ENCODE measurements at places on chromosomes 7 and 10.
A peak's percentile ranks its signal among the peaks of the same experiment; 100 is the strongest.

DNA sequence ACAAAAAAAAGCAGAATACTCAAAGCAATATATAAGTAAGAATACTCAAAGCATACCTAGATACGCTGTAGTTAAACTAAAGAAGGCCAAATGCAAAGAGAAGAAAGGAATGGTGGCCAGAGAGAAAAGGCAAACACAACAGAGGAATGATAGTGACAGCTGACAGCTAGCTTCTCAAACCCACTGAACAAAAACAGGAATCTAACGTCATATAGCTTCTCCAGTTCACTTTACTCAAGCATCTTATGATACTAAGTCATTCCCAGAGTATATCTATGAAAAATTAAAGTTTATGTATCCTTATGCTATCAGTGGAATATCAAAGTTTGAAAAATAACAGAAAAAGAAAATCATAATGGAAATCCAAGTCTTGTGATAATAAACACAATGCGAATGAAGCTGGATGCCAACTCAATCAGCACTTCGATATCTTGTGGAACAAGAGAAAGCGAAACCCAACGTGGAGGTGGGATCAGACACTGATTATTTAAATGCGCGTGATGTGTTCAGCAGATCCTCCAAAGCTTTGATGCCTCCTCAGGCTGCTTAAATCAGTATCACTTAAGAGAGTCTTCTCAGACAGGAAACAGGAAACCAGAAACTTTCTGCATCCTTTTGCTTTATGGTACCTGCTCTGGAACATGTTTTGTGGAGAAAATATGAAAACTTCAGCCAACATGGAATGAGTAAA lies 102.8 kb downstream of the PIP4K2A start:
- no peak for DNase-seq

DNA sequence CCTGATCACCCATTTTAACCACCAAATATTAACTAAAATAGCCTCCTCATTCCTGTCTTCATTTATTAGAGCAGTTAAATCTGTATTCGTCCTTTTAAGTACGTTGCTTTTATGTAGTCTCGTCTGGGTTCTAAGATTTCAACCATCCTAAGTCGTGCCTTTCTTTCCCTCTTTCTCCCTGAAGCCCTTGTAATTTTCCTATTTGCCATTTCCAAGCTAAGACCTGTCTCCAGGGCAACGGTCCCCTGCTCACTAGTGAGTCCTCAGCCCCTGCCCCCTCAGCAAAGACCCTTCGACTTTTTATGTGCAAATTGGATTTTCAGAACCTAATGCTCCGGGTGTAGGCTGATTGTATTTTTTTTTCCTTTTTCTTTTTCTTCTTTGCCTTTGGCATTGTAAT lies 16.1 kb upstream of the MEST start:
- no peak for DNase-seq

DNA sequence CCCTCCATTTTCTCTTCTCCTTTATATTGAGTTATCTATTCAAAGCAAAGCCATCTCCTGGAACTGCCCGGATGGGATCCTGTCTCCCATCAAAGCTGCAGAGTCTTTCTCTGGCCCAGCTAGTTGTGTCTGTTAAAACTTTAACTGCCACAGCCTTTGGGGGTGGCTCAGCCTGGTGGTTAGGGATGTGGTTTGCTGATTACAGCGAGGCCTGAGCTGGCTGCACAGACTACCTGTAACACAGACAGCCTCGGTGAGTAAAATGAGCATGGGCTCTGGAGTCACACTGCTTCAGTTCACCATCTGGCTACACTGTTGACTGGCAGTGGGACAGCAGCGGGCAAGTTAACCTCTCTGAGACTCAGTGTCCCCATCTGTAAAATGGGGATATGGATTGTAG lies 18.4 kb upstream of the HABP2 start:
- no peak for DNase-seq

DNA sequence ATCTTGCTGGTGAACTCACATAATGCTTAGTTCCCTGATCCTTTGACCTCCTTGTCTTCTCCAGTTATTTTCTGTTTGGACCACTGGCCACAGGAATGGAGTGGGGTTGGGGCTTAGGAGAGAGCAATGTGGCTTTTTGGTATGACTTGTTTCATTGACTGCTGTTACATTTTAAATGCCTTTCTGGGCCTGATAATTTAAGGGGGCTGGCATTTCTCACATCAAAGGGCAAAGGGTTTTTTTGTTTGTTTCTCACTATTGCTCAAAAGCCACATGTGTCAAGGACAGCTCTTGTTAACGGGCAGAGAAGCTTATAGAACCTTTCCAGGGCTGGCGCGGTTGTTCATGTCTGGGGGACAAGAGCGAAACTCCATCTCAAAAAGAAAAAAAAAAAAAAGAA lies 161.2 kb upstream of the TNRC18 start:
- no peak for DNase-seq

- DNase-seq, result no peak
Measured at GRCh38 chr7:92841192-92841591, 4.8 kb upstream of the CDK6 start.

- peak; percentile 52 for DNase-seq
Measured at GRCh38 chr10:124152139-124153022, 59.0 kb upstream of the CHST15 start.

DNA sequence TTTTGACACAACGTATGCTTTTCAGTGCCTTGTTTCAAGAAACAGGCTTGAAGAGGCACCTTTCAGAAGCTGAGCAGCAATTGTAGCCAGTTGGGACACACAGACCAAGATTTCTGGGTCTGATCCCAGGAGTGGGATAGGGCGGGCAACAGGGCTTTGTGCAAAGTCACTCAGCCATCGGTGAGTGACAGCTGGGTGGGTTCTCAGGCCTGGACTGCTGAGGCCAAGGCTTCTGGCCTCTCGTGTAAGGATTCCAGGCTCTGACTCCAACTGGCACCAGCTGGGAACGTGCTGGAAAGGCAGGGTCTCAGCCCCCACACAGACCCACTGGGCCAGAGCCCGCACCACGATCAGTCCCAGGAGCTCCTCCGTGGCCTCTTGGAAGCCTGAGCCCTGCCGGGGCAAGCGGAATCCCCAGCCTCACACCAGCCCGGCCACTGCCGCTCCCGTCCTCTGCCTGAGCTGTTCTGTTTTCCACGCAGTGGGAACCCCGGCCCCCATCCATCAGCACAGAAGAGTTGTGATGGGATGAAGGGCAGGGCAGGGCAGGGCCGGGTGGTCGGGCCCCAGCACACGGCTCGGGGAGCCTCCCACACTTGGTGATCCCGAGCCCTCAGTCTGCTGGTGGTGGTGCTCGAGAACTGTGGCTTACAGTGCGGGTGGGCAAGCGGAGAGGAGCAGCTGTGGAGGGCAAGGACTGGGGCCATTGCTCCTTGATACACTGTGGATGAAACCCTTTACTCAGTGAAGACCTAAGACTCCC lies 46.8 kb downstream of the VIPR2 start:
- DNase-seq, result no peak

GRCh38 chr7:55536619-55537457 lies 35.5 kb downstream of the VOPP1 start:
- no peak for DNase-seq

Measured in prostate gland (tissue), 2 donors.